ENCODE measurements at places on chromosomes 2 and 18. TPM values are rescaled to one million over a fixed set of nuclear protein-coding genes. Genes with fewer than 3 reads are reported as not detected.

The CDH20 gene
- total RNA-seq = 3.9 TPM

The NPAS2 gene
- 9.3 TPM for total RNA-seq

The CERS6 gene
- total RNA-seq = 40.2 TPM

The MALT1 gene
- total RNA-seq = 29.8 TPM

The NT5DC4 gene
- total RNA-seq = not detected
